ENCODE measurements at places on chromosomes 16 and 17.

GRCh38 chr16:58589326-58589905, 40.2 kb downstream of the CNOT1 start:
- no peak for DNase-seq

DNA sequence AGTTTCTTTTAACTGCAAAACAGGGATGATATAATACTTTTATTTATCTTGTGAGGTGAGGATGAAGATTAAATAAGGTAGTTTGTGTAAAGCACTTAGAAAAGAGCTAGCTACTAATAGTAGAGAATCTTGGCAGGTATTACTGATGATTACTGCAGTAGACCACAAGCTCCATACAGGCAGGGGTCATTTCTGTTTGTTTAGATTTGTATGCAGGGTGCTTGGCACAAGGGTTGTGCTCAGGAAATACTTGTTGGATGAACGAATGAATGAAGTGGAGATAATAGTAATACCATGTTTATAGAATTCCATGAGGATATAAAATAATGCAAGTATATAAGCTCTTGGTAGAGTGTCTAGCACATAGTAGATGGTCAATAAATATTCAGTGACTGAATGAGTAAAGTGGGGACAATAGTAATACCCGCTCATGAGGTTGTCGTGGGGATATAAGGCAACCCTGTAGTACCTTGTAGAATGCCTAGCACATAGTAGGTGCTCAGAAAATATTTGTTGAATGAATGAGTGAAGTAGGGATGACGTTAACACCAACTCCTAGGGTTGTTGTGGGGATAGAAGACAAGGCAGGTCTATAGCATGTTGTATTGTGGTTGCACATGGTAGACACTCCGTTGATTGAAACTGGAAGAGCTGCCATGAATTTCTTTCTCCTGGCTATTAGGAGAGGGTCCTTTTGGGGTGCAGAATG, 83.0 kb downstream of the ABCC1 start:
- DNase-seq = no peak

- DNase-seq = no peak
These were observed 517.7 kb upstream of the PSMD7 start for GRCh38 chr16:73778887-73779286.

DNA sequence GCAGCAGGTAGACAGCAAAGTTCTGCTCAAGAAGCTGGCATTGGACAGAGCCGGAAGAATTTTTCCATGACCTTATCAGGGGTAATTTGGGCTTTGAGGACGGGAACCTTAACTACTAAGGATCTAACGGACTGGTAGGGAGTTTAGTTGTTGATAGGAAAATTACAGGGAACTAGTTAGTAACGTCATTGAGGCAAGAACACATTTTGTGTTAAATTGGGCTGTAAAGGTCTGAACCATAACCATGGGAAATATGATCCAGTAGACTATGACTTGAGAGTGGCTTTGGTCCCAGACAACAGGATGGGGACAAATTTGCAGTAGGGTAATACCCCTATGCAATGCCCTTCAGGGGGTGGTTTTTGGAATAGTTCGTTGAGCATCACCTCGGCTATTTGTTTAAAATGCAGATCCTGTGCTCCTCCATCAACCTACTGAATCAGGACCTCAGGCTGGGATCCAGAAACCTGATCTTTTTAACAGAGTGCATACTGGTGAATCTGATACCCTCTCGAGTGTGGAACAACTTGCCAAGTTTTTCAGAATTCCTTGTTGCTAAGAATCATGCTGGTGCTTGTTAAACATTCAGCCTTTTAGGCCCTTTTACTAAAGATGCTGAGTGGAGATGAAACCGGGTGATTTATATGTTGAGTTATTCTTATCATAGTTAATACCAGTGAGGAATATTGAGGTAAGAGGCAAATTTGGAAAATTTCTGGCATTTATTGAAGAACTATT, 255.1 kb downstream of the MAP2K6 start:
- no peak for DNase-seq

- no peak for DNase-seq
These were observed 20.0 kb downstream of the CNP start for GRCh38 chr17:41986634-41987033.

DNA sequence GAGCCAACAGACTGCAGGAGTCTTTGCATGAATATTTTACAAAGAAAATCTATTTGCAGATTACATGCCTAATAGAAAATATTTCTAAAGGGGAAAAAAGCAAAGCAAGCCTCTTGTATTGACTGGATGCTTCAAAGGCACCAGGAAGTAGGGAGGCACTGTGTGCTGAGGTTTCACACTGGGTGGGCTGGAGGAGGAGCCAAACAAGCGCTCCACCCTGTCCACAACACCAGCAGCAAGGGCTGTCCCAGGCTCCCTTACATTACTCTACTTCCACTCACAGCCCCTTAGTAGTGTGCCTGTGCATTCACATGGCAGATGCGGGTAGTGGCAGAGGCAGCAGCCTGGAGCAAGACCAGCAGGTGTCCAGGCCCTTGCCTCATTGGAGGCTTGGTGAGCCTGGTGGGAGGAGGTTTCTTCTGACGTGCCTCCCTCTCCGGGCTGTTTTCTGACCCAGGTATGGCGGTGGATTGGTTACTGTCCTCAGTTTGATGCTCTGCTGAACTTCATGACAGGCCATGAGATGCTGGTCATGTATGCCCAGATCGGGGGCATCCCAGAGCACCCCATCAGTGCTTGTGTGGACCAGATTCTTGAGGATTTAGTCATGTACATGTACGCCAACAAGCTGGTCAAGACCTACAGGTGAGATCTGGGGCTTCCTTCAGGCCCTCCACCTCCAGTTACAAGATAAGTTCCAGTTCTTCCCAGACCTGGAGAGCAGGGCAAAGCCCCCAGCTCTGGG, 7.0 kb upstream of the CCNF start:
- no peak for DNase-seq

GRCh38 chr16:85678821-85679220, 9.9 kb downstream of the GINS2 start:
- no peak for DNase-seq

GRCh38 chr17:73706428-73706827, 62.2 kb upstream of the SDK2 start:
- no peak for DNase-seq

GRCh38 chr16:14364386-14365199, 265.5 kb downstream of the PARN start:
- DNase-seq = no peak

DNA sequence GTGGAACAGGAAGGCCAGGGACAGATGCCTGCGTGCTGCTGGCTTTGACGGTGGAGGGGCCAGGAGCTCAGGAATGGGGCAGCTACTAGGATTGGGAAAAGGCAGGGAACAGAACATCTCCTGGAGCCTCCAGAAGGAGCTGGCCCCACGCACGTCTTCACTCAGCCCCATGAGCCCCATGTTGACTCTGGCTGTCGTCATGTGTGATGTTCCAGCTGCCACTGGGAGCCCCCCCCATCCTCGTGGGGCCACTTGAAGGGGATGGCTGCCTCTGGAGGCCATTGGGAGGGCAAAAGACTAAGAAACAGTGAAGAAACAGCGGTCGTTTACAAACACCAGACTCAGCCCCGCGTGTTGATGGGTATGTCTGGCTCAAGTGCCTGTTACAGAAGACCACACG, 18.5 kb upstream of the APRT start:
- DNase-seq = no peak

- no peak for DNase-seq
These were observed 23.1 kb upstream of the DNAH17 start for GRCh38 chr17:78600181-78600721.

DNA sequence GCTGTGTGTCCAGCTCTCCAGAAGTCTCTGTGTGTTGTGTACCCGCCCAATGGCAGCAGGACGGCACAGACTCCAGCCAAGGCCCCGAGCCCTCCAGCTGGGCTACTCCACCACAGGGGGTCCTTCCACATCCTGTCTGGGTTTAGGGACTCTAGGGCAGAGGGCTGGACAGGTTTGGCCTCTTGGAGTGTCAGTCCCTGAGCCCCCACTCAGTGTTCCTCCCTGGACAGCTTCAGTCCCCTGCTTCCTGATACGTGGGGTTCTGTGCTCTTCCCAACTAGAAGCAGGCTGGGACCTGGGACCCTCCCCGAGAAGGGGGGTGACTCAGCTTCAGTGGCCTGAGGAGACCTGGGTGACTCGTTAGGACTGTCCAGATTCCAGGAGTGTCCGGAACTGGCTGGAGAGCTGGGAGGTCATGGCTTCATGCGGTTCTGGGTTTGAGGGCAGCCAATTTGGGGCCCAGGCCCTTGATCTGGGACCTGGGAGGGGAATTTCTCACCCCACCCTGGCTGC, 4.2 kb downstream of the CDK3 start:
- no peak for DNase-seq

- no peak for DNase-seq
These were observed 50.1 kb upstream of the ADCY7 start for GRCh38 chr16:50216231-50216630.

DNA sequence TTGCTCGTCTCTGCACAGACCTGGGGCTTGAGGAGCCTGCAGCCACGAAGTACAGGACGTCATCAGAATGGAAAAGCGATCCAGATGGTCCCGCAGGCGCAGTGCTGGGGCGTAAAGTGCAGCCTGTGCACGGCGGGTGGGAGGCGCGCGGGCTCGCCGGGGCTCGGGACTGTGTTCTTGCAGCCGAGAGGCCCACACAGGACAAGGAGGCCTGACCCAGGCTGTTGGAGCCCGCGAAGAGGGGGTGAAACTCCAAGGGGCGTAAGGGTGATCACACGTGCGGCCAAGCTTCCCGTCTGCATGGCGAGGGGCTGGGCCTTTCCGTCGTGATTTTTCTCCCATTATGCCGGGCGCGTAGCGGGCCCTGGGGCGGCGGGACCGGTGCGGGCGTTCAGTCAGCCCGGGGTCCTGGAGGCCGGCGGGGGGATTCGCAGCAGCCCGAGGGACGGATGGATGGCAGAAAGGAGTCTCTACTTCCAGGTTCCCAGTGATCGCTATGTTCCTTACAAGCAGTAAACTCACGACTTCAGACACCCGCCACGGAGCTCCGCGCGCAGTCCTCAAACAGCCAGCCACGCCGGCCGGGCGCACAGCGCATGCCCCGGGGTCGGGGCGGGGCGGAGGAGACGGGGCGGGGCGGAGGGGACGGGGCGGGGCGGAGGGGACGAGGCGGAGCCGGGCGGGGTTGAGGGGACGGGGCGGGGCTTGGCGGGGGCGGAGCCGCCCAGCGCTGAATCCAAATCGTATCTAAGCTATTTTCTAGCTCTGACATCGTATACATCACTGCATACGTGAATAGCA, 141.0 kb upstream of the KCNJ18 start:
- DNase-seq = peak; percentile 87

DNA sequence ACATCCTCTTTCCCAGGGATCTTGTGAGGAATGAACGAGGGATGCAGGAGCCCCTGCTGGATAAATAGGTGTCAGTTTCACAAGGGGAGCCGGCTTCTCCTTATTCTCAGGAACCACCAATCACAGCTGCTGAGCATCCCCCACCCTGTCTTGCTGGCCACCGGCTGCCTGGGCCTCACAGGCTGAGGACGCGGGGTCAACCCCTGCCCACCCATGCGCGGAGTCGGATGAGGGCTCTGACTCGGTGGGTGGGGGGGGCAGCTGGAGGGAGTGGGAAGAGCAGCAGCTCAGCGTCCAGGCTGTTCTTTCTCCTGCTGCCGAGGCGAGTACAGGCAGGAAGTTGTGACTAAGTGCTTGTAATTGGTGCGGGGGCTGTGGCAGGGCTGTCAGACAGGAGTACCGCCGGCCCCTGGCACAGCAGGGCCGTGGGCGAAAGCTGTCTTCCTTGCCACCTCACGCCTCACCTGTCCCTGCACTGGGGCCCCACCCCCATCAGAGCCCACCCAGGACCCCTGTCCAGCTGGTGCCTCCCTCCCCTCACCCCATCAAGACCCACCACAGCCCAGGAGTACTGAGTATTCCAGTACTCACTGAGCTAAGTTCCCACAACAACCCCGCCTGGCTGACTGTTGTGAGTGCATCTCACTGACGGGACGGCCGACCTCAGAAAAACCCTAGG, 11.0 kb upstream of the DPEP1 start:
- peak; percentile 98 for DNase-seq

GRCh38 chr16:23071196-23072083, 77.8 kb downstream of the USP31 start:
- no peak for DNase-seq

- DNase-seq = no peak
These were observed 2.0 kb downstream of the RNF40 start for GRCh38 chr16:30764086-30764485.

DNA sequence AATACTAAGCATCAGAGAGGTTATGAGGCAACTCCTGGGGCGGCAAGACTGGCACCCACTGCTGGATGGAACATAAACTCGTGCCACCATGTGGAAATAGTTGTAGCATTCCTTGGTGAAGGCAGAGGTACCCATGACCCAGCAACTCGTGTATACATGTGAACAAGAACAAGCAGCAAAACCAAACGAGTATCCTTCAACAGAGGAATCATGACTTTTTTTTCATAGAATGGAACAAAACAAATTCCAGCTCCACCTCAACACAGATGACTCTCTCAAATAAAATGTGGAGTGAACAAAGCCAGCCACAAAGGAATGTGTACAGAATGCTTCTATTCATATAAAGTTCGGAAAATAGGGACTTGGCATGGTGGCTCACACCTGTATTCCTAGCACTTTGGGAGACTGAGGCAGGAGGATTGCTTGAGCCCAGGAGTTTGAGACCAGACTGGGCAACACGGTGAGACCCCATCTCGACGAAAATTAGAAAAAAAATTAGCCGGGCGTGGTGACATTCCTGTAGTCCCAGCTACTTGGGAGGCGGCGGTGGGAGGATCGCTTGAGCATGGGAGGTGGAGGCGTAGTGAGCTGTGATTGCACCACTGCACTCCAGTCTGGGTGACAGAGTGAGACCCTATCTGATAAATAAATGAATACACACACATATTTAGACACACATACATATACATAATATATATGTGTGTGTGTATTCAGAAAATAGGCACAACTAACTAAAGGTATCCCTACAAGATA, 35.3 kb downstream of the B9D1 start:
- DNase-seq = no peak

- no peak for DNase-seq
These were observed 204.2 kb downstream of the NTN1 start for GRCh38 chr17:9225305-9226101.

GRCh38 chr17:60403962-60404361, 12.0 kb upstream of the USP32 start:
- no peak for DNase-seq

DNA sequence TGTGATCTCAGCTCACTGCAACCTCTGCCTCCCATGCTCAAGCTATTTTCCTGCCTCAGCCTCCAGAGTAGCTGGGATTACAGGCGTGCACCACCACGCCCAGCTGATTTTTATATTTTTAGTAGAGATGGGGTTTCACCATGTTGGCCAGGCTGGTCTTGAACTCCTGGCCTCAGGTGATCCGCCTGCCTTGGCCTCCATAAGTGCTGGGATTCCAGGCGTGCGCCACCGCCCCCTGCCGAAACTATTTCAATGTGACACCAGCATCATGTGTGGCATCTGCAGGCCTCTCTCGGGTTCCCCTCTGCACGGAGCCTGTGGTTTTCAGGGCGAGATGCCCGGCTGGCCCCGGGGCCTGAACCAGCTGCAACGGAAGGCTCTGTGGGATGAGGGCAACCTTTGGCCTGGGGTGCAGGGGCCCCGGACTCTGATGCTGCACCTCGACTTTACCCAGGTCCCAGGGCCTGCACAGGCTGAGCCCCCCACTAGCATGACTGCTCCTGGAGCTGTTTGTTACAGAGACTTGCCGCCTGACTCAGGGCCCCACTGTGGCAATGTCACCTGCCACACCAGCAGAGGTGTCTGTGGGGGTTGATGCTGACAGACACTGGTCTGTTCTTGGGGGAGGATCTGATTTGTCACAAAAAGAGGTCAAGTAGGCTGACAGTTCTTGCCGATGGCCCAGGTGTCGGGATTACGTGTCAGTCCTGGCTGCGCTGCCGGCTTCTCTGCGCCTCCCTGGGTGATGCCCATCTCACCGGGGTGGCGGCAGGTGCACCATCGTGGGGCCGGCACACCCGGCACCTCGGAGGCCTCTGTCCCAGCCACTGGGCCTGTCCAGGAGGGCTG, 8.6 kb upstream of the TEX19 start:
- DNase-seq = no peak

Data from nephron progenitor cell (in vitro differentiated cells).